IPS DF 6.9 (cell line): ENCODE measurements at places on chromosomes 2 and 18.

DNA sequence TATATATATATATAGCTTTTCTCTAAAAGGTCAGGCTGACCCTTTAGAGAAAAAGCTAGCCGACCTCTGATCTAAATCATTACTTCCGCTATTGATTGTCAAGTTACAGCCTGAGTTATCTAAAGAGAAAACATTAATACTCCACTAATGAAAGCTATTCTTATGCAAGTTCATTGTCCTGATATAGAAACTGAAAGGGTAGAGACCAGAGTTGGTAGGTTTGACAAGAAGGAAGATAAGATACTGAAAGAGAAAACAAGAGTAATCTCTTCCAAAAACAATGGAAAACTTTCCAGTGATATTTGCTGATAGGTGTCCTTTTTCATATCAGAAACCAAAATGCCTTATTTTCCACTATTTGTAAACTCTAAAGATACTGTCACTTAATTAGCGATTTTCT lies 62.8 kb upstream of the SLC39A10 start:
- no peak for DNase-seq

GRCh38 chr2:97967931-97968627 lies 27.7 kb downstream of the TMEM131 start:
- no peak for DNase-seq

- no peak for DNase-seq
These were observed 43.2 kb downstream of the C2orf76 start for GRCh38 chr2:119323459-119323858.

DNA sequence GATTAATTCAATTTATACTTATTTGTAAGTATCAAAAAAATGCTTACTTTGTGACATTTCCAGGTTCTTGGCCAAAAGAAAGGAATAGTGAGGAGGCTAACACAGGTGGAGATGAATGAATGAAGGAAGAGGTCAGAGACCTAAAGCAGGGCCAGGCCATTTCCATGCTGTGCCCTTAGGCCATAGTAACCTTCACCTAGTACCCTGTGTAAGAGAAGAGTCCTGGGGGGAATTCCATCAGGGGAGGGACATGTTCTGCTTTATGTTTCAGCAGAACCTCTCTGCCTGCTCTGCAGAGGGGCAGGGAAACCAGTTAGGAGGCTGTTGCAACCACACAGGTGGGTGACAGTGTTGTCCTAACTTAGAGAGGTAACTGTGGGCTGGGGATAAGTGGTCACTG lies 204.2 kb upstream of the CDH20 start:
- DNase-seq: no peak

- no peak for DNase-seq
These were observed 1.6 kb downstream of the CTIF start for GRCh38 chr18:48540251-48541025.

GRCh38 chr2:219178377-219179175 lies 501 bp downstream of the RETREG2 start:
- DNase-seq: no peak

- DNase-seq: no peak
These were observed 9.1 kb downstream of the MARCHF4 start for GRCh38 chr2:216363221-216363620.

- no peak for DNase-seq
These were observed 95.3 kb downstream of the EVA1A start for GRCh38 chr2:75465317-75465984.

- no peak for DNase-seq
These were observed 296.7 kb downstream of the PIEZO2 start for GRCh38 chr18:10852385-10853303.

GRCh38 chr2:173652767-173653431 lies 298.2 kb downstream of the CDCA7 start:
- DNase-seq: no peak

DNA sequence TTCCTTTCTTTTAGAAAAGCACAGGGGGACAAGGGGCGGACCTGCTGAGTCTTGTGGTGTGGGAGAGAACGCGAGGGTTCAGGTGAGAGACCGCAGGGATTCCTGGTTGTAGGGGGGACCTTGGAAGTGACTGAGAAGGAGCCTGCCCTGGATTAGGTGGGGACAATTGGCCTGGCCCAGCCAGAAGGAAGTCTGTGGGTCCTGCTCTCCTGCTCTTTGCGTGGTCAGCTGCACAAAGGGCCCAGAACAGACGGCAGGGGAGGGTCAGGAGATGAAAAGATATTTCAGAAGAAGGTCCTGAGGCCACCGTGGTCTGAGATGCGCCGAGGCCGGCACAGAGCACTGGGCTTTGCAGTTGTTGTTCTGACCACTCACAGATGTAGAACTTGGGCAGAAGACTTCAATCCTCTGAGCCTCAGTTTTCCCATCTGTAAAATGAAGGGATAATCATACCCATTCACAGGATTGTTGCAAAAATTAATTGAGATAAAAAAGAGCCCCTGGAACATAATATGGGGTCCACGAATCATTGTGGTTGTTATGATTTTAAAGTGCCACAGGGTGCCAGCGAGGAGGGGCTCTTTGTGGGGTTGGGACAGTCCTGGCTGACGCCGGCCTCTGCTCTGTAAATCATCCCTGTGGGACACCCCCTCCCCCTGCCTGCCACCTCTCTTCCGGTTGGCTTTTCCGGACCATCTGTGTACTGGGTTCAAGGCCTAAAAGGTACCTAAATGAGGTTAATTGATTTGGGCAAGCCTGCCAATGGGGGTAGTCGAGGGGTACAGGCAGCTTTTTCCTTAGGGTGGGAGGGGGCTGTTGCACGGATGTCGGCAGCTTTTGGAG lies 1.8 kb downstream of the LPIN1 start:
- DNase-seq: no peak

GRCh38 chr2:191025135-191025534 lies 11.2 kb upstream of the STAT1 start:
- no peak for DNase-seq

DNA sequence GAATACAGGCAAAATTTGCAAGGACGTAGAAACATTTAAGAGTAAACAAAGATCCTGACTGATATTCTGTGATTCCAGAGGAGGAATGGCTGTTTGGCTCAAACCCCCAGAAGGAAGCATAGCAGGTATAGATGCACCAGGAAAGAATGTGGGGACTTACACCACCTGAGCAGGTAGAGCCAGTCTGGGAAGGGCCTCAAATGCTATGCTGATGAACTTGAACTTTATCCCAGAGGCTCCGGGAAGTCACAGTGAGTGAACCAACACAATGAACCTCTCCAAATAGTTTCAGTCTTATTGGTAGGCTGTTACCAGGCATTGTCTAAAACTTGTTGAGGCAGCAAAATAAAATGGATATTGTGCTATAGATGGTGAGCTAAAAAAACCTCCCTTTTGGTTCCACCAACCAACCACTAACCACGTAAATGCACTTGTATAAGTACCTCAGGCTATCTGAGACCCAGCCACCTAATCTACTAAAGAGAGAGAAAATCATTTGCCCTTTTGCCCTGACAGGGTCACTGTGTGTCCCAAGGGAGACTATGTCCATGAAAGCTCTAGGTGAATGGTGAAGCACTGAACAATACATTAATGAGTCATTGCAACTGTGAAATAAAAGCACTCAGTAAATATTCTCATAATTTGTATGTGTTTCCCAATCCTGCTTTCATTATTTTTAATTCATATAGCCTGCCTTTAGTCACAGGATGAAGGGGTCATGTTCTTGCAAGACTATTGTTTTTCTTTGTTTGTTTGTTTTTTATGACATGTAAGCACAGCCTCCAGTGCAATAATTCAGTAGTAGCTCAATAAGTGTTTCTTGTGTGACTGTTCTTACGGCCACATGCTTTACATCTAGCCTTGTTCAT lies 911.6 kb downstream of the EPHA4 start:
- DNase-seq: no peak

GRCh38 chr2:53315149-53315548 lies 452.5 kb upstream of the CHAC2 start:
- DNase-seq: no peak

- DNase-seq: no peak
These were observed 78.3 kb upstream of the CRIM1 start for GRCh38 chr2:36277146-36277808.

DNA sequence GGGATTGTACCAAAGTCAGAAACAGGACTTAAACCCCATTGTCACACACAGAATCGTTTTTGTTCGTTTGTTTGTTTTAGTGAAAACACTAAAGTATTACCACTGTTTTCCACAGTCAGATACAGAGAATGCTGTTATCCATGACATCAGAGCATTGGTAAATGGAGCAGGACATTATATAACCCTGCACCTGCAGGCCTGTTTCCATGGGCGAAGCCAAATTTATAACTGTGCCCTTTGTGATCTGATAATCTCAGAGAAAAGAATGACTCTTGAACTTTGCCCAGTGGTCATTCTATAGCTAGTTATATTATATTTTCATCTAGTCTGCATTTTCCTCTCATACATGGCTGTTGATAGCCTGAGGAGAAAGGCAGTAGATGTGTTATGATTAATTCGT lies 217.6 kb downstream of the TMEM182 start:
- DNase-seq: no peak

GRCh38 chr18:23301972-23302371 lies 151.1 kb upstream of the RIOK3 start:
- no peak for DNase-seq

DNA sequence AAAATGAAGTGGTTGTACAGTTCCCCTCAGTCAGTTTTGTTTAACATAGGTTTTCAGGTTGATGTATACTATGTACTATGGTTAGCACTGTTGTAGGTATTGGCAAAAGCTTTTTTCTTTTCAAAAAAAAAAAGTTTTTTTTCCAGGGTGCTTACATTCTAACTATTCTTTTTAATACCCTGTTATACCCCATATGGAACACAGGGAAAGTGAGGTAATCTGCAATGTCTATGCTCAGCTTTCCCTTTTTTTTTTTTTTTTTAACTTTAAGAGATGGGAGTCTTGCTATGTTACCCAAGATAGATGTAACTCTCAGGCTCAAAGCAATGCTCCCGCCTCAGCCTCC lies 590 bp upstream of the CCDC138 start:
- DNase-seq: no peak

GRCh38 chr2:153873052-153874048 lies 1.6 kb downstream of the GALNT13 start:
- DNase-seq: no peak

GRCh38 chr2:61017556-61018317 lies at the start of the genes PEX13 and PUS10:
Gene PEX13 (plus strand): TSS chr2:61017720. CDS start chr2:61017760, 40 bp downstream.
Gene PUS10 (minus strand): TSS chr2:61018255. CDS start chr2:61011890, 6,365 bp downstream.
- DNase-seq: peak; percentile 43

DNA sequence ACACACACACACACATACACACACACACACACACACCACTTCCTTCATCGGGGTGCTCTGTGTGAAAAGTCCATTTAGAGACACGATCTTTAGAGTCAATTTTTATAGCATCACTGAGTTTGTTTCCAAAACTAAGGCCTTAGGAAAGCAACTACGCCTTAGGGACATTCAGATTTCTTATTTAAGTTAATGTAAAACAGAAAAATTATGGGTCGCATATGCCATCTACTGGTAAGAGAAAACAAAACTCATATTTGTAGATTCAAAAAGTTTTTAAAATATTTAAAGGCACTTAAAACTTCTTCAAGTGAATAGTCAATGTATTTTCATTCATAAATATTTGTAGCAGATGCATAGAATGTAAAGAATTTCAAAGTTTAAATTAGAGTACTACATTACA lies 166.2 kb downstream of the ATAD2B start:
- DNase-seq: no peak

DNA sequence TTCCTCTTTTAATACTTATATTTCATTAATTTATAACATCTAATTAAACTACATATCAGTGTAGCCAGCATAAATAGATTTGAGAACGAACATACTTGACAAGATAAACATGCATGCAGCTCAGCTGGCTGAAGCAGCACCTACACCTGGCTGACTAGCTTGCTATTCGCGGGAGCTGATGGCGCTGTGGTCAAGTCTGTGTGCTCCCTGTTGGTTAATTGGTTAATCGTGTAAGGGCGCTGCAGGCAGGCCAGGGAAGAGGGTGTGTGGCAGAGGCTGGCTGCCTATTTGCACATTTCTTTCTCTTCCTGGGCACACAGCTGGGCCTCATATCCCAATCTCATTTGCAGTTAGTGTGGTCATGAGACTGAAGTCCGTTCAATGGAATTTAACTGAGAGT lies 14.5 kb upstream of the VWA3B start:
- no peak for DNase-seq

- no peak for DNase-seq
These were observed 73.2 kb downstream of the EMILIN2 start for GRCh38 chr18:2920027-2920426.
